Omental fat pad (tissue), 4 donors: ENCODE measurements at places on chromosomes 7 and 10. TPM values are rescaled to one million over a fixed set of nuclear protein-coding genes. Genes with fewer than 3 reads are reported as not detected.

Gene SLC26A5
- total RNA-seq, result 0.19 TPM

Gene RASA4B
- 8.0 TPM for total RNA-seq

Gene AKR1D1
- total RNA-seq, result not detected

Gene INMT
- total RNA-seq, result 545 TPM

Gene ORAI2
- 28.7 TPM for total RNA-seq

Gene PCLO
- 0.75 TPM for total RNA-seq

Gene TWIST1
- 5.4 TPM for total RNA-seq

Gene ZNF487
- total RNA-seq, result 6.3 TPM

Gene ZCCHC24
- 49.6 TPM for total RNA-seq
